ENCODE measurements at places on chromosomes 1 and 21. TPM values are rescaled to one million over a fixed set of nuclear protein-coding genes. Genes with fewer than 3 reads are reported as not detected.

G0S2 gene
- total RNA-seq: 0.74 TPM

SLAMF8 gene
- total RNA-seq: not detected

SYT14 gene
- total RNA-seq: 10.6 TPM

RIMS3 gene
- total RNA-seq: 20.0 TPM

TEX38 gene
- total RNA-seq: not detected

ZFP69B gene
- total RNA-seq: 7.2 TPM

NPHS2 gene
- total RNA-seq: not detected

F5 gene
- total RNA-seq: not detected

RGS18 gene
- total RNA-seq: not detected

SHISAL2A gene
- 1.3 TPM for total RNA-seq

C1QC gene
- not detected for total RNA-seq

KRTAP19-3 gene
- not detected for total RNA-seq

CHI3L2 gene
- not detected for total RNA-seq

EVA1C gene
- 3.3 TPM for total RNA-seq

PRAMEF5 gene
- not detected for total RNA-seq

FCRL6 gene
- total RNA-seq: not detected

SLC25A34 gene
- total RNA-seq: 0.70 TPM

CFAP298 gene
- 63.7 TPM for total RNA-seq

RAP1GAP gene
- total RNA-seq: 10.1 TPM

ZNF593OS gene
- not detected for total RNA-seq

NHLH1 gene
- total RNA-seq: 0.21 TPM

LCE2B gene
- total RNA-seq: not detected

MXRA8 gene
- 80.1 TPM for total RNA-seq

XCL1 gene
- 0.52 TPM for total RNA-seq

KIF21B gene
- 14.1 TPM for total RNA-seq

PER3 gene
- 2.8 TPM for total RNA-seq

AMY2A gene
- not detected for total RNA-seq

GBP2 gene
- total RNA-seq: 0.04 TPM

OR2M3 gene
- not detected for total RNA-seq

CCDC30 gene
- 0.87 TPM for total RNA-seq

S100A9 gene
- not detected for total RNA-seq

ATAD3C gene
- total RNA-seq: 0.14 TPM

RNF186 gene
- not detected for total RNA-seq

ZNF695 gene
- total RNA-seq: 15.3 TPM

SPRR3 gene
- not detected for total RNA-seq

HTR1D gene
- 3.9 TPM for total RNA-seq

DIPK1A gene
- total RNA-seq: 3.1 TPM

PPM1J gene
- total RNA-seq: 4.6 TPM

S100A16 gene
- 89.0 TPM for total RNA-seq

PODN gene
- total RNA-seq: not detected

PADI1 gene
- total RNA-seq: 0.07 TPM

TEDDM1 gene
- not detected for total RNA-seq

CHD1L gene
- total RNA-seq: 71.7 TPM

CR1L gene
- 0.48 TPM for total RNA-seq

CFHR1 gene
- total RNA-seq: not detected

MPL gene
- total RNA-seq: 0.48 TPM

ASTN1 gene
- 0.41 TPM for total RNA-seq

ST6GALNAC5 gene
- 11.6 TPM for total RNA-seq

SPRR2B gene
- total RNA-seq: not detected

CFAP57 gene
- total RNA-seq: 0.14 TPM

CNKSR1 gene
- 23.1 TPM for total RNA-seq

All from H7 (cell line).